Coronary artery (tissue), 2 donors: ENCODE measurements at places on chromosomes 7 and 10.
A peak's percentile ranks its signal among the peaks of the same experiment; 100 is the strongest.

DNA sequence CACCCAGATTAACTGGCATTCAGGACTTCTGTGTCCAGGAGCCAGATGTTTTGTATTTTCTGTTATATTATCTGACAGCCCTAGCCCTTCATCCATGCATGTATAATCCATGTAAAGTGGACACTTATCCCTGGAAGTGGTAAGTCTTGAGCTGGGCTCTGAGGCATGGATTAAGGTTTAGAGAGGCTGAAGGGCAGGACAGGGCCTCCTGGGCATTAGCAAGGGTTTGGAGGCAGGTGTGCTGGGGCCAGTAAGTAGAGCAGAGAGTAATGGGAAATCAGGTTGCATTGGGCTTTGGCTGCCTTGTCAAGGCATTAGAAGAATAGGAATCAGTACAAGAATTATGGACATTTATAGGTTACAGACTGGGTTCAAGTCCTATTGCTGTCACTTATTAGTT, 138.0 kb downstream of the DYNC1I1 start:
- no peak for DNase-seq

DNA sequence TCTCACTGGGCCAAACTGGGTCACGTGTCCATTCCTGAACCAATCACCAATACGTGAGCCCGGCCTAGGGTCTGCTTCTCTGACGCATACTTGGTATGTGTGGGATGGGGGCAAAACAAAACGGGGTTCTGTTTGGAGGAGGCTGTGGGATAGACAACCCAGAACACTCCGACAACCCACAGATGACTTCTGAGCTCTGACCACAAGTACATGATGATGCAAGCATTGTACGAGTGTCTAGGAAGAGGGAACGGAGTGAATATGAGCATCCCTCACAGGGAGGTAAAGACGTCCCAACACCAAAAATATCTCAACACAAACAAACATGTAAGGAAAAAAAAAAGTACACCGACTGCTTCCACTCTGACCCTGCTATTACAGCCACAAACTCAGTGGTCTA, 5.6 kb downstream of the DAGLB start:
- DNase-seq: no peak

GRCh38 chr10:33510206-33510605, 175.7 kb upstream of the NRP1 start:
- DNase-seq: no peak

DNA sequence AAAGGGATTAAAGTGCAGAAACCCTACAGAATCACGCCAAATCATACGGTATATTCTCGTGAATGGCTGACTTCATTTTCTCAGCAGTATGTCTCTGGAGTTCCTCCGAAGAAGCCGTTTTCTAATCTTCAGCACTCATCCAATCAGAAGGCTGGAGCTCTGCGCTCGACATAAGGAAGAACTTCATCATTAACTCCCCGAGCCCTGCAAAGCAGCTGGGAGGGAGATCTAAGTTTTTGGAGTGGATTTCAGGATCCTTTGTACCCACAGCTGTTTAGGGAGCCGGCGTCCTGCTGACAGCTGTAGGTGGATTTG, 40.7 kb upstream of the SDK1 start:
- DNase-seq: no peak

GRCh38 chr7:120805636-120806388, 52.1 kb downstream of the TSPAN12 start:
- no peak for DNase-seq

DNA sequence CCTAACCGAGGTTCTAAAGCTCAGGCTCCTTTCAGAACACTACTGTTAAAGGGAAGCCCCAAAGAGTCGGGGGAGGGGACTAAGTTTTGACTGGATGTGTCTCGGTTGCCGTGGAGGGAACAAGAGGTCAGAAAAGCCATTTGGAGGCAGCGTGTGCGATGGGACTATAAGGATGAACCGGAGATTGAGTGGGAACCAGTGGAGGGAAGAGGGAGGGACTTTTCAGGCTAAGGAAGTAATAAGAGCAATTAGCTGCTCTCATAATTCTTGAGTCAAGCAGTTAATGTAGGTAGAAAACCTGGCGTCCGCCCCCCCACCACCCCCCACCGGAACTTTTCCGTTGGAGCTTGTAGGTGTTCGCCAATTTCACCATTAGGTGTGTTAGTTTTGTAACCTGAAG, 491 bp upstream of the AKAP9 start:
- DNase-seq: no peak

DNA sequence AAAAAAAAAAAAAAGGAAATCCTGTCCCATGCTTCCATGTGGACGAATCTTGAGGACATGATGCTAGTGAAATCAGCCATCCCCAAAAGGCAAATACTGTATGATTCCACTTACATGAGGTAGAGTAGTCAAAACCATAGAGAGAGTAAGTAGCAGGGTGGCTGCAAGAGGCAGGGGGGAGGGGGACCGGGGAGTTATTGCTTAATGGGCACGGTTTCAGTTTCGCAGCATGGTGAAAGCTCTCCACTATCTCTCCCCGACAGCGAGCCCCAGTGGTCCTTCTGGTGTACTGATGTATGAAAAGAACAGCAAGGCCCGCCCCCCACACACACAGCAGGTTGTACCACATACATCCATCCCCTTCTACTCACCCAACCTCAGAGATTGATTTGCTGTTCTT, 32.8 kb downstream of the NOD1 start:
- no peak for DNase-seq

- no peak for DNase-seq
These were observed 827.6 kb upstream of the AUTS2 start for GRCh38 chr7:68770649-68771048.

GRCh38 chr7:150514748-150515222, at the start of gene GIMAP7:
Gene GIMAP7 (plus strand): TSS chr7:150514872. CDS start chr7:150519975, 5,103 bp downstream.
- DNase-seq: no peak

DNA sequence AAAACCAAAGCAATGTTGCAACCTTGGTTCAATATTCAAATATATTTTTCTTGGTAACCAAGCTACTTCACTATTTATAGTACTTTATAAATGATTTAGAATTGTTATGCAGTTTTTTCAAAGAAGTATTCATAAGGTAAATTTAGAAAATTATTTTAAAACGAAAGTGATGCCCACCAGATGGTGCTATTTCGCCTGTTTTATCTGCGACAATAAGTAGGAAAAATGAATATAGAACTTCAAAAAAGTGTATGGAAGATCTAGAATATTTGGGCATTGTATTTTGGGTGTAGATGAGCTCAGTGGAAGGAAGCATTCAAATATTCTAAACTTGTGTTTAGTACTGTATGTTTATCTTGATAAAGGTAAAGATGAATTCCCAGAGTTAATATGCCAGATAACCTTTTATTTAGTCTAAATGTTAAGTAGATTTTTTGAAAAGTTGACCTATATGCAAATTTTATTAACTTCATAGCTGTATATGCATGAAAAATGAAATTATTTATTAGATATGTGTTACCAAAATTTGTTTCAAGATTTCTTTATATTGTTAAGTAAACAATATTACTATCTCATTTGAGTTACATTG, 93.2 kb downstream of the ADK start:
- no peak for DNase-seq

GRCh38 chr10:96829029-96829773, 2.9 kb upstream of the LCOR start:
- no peak for DNase-seq

- DNase-seq: no peak
These were observed 111.9 kb downstream of the INHBA start for GRCh38 chr7:41590986-41591385.

DNA sequence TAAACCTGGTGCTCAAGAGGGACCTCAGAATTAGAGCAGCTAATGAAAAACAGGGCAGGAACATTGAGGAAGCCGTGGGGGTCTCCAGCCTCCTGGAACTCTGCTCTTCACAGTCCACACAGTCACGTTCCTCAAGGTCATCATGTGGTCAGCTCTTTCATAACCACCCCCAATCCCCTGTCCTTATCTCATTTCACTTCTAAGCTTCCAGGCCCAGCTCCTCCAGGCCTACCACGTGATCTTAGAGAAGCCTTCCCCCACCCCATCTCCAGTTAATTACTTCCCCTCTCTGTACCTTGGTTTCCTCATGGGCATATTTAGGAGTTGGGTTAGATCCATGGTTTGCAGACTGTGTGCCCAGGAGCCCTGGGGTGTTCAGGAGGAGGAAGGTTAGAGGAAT, 106.4 kb upstream of the TCF7L2 start:
- no peak for DNase-seq

GRCh38 chr7:47480576-47481538, 101.1 kb downstream of the TNS3 start:
- DNase-seq: no peak

DNA sequence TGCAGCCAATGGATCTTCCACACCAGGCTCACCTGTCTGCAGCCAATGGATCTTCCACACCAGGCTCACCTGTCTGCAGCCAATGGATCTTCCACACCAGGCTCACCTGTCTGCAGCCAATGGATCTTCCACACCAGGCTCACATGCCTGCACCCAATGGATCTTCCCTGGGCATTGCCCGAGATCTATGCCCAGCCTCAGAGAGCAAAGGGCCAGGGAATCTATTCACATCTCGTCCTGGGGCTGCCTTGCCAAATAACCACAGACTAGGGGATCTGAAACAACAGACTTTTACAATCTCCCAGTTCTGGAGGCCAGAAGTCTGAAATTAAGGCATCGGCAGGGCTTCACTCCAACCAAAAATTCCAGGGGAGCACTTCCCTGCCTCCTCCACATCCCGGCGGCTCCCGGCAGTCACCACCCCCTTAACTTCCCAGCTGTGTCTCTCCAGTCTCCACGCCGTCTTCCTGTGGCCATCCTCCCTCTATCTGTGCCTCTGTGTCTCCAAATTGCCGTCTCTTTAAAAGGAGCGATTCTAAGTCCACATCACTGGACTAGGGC, 92.4 kb upstream of the PPP2R2D start:
- peak; percentile 41 for DNase-seq

GRCh38 chr7:63205136-63205535, 793.5 kb upstream of the ZNF722 start:
- no peak for DNase-seq

- peak; percentile 29 for DNase-seq
These were observed 395.7 kb upstream of the FOXK1 start for GRCh38 chr7:4286351-4286750.

- DNase-seq: no peak
These were observed 99.8 kb upstream of the ZMIZ1 start for GRCh38 chr10:78968943-78969342.
